CD4-positive, alpha-beta T cell treated with Interleukin-15 for 1 hour (primary cell): ENCODE measurements at places on chromosomes 11 and 22.
A peak's percentile ranks its signal among the peaks of the same experiment; 100 is the strongest.

DNA sequence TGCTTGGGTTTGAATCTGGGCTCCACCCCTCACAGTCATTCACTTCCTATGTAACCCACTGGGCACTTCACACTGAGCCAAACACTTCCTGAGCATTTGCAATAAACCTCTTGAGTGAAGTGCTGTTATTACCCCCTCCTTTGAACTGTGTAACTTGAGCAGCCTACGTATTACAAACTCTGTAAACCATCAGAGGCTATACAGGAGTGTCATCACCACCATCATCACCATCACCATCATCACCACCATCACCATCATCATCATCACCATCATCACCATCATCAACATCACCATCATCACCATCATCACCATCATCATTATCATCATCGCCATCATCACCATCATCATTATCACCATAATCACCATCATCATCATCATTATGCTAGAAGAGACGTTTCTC, 18.4 kb downstream of the RTL6 start:
- DNase-seq = no peak

DNA sequence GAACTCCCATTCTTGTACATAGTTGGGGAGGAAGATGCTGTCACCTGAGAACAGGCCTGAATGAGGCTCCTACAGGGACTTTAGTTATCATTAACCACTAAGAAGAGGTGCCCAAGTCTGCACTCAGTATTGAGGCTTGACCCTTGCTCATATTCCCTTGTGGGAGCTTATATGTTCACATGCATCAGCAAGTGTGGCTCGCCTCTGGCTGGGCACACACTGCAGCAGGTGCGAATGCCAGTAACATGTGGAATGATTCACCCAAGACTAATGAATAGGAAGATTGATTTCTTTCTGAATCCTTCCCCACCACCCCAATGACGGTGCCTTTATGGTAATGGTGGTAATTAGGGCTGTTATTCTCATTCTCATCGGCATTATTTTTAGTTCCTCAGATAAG, 127.3 kb downstream of the FEZ1 start:
- DNase-seq = no peak

GRCh38 chr22:50271519-50271970, 1.4 kb upstream of the MAPK11 start:
- peak; percentile 60 for DNase-seq

- DNase-seq = peak; percentile 56
Measured at GRCh38 chr11:61962213-61963015, 5.0 kb downstream of the FTH1 start.

GRCh38 chr11:62193952-62194351, 3.9 kb downstream of the SCGB1D1 start:
- no peak for DNase-seq

- no peak for DNase-seq
Measured at GRCh38 chr11:74679513-74679865, 51.7 kb downstream of the CHRDL2 start.

DNA sequence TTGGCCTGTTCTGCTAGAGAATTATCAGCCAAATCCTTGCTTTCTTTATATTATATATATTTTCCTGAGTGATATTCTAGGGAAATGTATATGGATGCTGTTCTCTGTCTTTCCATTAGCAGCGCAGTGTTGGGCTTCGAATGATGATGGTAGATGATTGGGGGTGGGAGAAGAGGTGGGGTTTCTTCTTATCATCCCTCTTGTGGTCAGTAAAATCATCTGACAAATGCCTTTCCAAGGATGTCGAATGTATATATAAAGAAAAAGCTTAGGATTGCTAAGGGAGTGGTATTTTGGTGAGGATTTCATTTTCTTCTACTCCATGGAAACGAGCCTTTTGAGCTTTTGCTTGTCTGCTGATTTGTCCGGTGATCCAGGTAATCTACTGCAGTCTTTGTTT, 48.9 kb downstream of the ARHGEF12 start:
- DNase-seq = no peak

DNA sequence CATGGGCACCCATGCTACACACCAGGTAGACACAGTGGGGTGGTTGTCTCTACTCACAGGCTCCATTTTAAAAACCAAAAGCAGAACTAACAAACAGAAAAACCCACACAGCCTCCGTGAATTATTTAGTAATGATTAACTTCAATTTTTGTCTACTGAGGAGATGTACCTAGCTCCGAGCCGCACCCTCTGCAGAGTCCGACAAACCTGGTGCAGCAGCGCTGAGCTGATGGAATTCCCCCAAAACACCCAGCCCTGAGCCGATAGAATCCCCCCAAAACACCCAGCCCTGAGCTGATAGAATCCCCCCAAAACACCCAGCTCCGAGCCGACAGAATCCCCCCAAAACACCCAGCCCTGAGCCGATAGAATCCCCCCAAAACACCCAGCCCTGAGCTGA, 927.0 kb downstream of the BRD1 start:
- no peak for DNase-seq

- no peak for DNase-seq
Measured at GRCh38 chr11:56916587-56916986, 72.1 kb upstream of the OR5AK2 start.

DNA sequence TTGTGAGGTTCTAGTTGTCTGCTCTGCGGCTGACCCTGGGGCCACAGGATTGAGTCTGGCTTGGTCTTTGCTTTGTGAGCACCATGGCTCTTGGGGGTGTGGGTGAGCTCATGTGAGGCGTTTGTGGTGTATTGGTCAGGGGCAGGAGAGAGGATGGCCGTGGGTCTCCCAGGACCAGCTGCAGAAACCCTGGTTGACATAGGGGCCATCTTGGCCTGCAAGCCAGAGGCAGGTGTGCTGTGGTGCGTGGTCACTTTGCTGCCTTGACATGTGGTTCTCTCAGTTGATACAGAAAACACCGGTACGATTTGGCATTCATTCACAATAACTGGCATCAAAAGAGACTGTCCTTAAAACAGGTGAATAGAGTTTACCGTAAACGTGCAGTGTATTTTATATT, 11.3 kb downstream of the PHRF1 start:
- no peak for DNase-seq

DNA sequence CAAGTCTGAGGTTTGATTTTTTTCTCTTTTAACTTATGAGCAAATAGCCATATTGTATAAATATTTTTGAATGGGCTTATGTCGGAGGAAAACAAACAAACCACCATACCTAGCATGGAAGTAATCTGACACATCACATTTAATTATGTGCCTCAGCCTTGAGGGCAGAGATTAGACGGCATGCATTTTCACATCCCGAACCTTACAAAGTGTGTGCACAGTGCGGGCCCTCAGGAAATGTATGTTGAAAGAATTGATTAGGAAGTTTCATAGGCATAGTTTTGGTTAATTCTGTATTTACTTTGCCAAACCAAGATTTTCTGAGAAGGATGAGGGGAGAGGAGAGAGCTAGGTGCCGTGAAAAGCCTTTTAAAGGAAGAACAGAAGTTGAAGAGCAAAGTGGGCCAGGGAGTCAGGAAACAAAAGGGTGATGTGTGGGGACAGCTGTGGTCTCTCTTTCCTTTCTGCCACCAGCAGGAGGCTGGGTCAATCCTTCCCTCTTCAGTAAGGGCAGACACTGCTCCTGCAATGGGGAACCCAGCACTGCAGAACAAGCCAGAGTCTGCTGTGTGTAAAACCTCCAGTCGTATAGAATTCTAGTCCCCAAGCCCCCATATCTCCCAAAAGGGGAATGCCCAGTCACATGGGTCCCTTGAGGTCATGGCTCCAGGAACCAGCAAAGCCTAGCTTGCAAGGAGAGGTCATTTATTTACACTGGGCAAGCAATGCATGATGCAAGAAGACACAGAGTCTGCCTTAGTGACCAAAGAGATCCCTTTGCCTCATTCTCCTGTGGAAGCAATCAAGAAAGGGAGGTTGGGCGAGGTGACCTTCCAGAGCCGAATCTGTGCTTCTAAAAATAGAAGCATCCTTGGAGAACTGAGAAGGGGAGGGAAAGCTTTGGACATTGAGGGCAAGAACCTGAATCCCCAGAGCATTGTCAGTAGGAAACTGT, 71.1 kb upstream of the OLFML1 start:
- DNase-seq = no peak

DNA sequence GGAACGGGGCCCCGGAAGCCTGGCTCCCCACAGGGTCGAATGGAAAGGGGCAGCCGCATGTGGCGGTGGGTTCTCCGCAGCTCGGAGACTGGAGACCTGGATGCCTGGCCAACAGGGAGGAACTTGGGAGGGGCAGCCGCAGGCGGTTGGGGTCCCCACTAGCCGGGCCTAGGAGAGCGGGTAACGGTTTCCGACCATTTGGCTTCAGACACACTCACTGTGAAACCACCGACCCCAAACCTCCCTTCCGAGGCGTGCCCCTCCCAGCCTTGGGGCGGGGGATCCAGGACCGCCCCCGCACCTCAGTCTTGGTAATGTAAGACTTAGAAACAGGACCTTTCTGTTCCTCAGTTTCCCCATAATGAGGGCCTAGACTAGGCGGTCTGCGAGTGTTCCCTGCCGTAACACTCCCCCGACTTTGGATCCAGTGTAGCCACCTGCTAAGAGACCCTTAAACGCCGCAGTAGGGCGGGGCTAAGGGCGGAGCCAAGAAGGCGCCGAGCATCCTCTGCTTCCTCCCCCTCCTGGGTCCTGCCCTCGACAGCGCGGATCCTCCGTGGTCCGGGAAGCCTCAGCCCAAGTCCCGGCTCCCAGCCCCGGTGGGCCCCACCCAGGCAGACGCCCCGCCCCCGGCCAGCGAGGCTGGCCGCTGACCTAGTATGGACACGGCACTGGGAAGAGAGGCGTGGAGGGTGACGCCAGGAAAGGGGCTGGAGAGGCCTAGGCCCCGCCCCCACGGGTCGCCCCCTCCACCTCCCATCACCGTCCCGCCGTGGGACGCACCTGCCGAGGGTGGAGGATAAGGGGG, 1.8 kb upstream of the RASGRP2 start:
- DNase-seq = peak; percentile 84

DNA sequence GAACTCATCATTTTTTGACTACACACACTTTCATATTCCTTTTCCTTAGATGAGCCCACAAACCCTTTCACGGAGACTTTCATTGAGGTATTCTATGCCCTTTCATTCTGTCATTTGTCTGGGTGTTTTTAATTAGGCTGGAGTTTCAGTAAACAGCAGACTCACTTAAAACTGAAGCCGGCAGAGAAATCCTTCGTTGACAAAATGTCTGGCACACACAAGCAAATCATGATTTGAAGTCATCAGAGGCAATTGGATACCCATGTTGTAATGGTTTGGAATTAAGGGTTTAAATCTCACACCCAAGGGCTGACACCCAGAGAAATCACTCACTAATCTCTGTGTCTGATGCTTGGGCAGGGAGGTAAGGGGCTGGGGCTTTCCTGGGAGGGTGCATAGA, 127.1 kb downstream of the EHF start:
- DNase-seq = no peak

GRCh38 chr11:13338427-13339069, 61.0 kb downstream of the BMAL1 start:
- no peak for DNase-seq

- no peak for DNase-seq
Measured at GRCh38 chr22:39234867-39235687, 9.7 kb downstream of the PDGFB start.
